IMR-90 (cell line): ENCODE measurements at places on chromosomes 4 and X. TPM values are rescaled to one million over a fixed set of nuclear protein-coding genes. Genes with fewer than 3 reads are reported as not detected.

The TMEM154 gene
- 0.18 and 0.28 TPM in 2 replicates for total RNA-seq

The RP2 gene
- 17.0 and 23.9 TPM in 2 replicates for total RNA-seq

The ZCCHC13 gene
- total RNA-seq: not detected in 2 replicates

The ZNF280C gene
- 4.5 and 6.1 TPM in 2 replicates for total RNA-seq
